Glomerular endothelial cell (primary cell): ENCODE measurements at places on chromosomes 5 and 9. TPM values are rescaled to one million over a fixed set of nuclear protein-coding genes. Genes with fewer than 3 reads are reported as not detected.

GRCh38 chr9:2199999-2200796 is 185.1 kb downstream of the SMARCA2 start:
- no peak for DNase-seq

DNA sequence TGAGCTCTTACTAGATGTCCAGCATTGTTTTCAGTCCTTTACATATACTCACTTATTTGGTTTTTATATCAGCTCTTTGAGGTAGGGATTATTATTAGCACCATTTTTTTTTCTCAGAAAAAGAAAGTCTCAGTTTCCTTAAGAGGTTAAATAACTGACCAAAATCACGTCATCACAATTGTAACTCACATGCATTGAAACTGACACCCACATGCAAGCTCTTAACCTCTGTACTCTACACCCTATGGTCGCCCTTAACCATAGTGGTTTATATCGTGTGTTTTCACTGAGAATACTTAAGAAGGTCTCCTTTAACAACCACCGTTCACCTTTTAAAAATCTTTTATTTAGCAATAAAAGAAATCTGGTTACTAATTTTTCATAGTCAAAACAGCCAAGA is 61.0 kb downstream of the PRDM6 start:
- no peak for DNase-seq

DNA sequence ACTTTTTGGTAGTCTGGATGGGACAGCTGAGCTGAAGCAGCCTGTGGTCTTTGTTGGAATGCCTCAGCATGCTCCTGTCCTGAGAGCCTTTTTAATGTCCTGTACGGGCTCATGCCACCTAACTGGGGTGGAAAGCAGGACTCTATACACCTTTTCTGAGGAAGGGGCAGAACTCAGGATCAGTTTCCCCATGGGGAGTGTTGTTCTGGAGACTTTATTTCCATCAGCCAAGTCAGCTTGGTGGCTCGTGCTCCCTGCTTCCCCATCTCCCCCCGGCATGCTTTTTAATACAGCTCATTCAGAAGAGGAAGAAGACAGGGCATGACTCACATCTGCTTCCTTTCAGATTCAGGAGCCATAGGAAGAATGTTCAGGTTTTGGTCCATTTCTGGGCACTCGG is 5.1 kb upstream of the SEPTIN8 start:
- DNase-seq: peak; percentile 36

- DNase-seq: no peak
Measured at GRCh38 chr5:33832404-33833236, 59.2 kb downstream of the ADAMTS12 start.

SOX30 gene
- not detected in 2 replicates for total RNA-seq

DNA sequence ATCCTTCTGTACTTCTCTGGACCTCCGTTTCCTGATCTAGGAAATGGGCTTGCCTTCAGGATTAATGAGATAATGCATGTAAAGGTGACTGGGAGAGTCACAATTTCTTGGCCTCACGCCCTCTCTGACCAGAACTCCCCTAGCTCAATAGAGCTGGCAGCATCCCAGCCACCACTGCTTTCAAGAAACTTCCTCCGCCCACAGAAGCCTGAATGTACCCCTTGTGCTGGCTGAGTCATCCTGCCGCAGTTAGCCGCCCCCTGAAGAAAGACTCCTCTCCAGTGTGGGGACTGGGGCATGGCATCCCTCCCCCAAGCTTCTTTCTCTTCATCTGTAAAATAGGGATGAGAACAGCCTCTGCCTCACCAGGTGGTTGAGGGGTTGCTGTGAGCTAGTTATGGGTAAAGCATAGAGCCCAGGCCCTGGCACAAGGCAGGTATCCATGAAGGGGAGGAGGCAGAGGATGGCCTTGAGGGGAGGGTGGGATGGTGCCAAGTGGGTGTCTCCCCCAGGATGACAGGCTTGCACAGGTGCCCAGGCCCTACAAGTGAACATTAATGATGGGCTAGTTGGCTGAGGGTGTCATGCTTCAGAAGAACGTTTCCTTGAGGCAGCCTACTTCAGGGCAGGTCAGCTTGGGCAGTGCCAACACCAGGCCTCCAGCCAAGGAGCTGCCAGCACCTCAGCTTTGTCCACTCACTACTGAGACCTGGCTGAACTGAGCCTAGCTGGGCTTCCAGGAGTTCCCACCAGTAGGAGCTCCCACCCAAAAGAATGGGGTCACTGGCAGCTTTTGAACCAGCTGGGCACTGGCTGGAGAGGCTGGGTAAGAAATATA is 3.4 kb downstream of the PDLIM4 start:
- DNase-seq: no peak

GRCh38 chr9:105073147-105073546 is 145.2 kb upstream of the ABCA1 start:
- no peak for DNase-seq

DNA sequence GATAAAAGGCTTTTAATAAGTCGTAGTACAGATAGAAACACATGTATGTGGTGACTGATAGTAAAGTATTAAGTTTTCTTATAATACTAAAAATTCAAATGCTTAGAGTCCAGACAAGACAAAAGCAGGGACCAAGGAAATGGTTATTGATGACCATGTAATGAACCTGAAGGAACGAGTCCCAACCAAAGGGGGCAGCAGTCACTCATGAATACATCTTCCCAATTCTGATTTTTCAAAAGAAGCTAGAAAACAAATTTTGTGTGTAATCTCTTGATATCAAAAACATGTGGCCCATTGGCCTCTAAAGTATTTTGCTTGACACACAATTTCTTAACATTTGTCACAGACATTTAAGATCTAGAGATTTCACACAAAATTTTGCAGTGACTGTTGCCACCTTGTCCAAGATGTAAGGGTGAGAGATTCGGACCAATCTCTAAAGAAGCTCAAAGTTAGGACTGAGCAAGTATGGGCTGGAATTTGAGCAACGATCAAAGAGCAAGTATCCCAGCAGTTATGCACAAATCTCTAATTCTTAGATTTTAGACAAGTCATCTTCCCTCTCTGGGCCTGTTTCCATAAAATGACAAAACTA is 66.8 kb downstream of the ARL15 start:
- DNase-seq: no peak

GRCh38 chr9:117704024-117704575 is at the start of gene TLR4:
Gene TLR4, plus strand, starts transcription at chr9:117704403. Its CDS starts 70 bp downstream, at chr9:117704473.
- DNase-seq: peak; percentile 93

DNA sequence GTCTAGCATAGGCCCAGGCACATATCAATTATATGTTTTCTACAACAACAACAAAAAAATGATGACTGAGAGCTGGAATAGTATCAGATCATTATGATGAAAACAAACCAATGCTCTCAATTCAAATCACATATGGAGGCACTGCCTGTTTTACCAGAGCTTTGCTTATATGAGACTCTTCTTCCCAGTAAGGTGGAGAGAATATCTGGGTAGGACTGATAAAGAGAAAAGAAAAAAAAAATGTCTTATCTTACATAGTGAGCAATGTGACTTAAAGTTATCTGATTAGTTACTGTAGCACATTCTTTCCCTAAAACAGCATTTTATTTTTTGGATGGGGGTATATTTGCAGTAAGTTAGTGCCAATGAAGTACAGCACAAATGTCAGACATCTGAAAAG is 154.8 kb downstream of the RAB3C start:
- no peak for DNase-seq

LHX6 gene
- 31.7 and 32.0 TPM in 2 replicates for total RNA-seq

- DNase-seq: peak; percentile 22
Measured at GRCh38 chr9:131773911-131774379, 34.1 kb upstream of the RAPGEF1 start.

HDHD3 gene
- 8.5 and 17.4 TPM in 2 replicates for total RNA-seq

GCNT4 gene
- total RNA-seq: 0.39 and 0.41 TPM in 2 replicates

OSTF1 gene
- total RNA-seq: 62.8 and 63.5 TPM in 2 replicates

- DNase-seq: peak; percentile 66
Measured at GRCh38 chr5:96595300-96596090, 66.7 kb upstream of the CAST start.

- DNase-seq: no peak
Measured at GRCh38 chr5:90434116-90434714, 24.7 kb upstream of the CETN3 start.
